Stimulated activated CD8-positive, alpha-beta memory T cell treated with anti-CD3 and anti-CD28 coated beads, Interleukin-4, amount 100 ng/mL, for 48 hours (primary cell): ENCODE measurements at places on chromosomes 3 and 15.

DNA sequence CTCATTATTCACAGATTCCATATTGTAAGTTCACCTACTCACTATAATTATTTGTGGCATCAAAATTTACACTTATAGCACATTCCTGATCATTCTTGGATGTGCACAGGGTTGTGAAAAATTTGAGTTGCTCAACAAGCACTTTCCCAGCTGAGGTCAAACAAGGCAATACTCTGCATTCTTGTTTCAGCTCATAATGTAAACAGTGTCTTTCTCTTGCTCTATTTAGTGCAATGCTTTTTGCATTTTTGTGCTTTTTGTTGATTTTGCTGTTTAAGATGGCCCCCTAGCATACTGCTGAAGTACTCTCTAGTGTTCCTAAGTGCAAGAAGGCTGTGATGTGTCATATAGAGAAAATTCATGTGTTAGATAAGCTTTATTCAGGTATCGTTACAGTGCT is 66.7 kb upstream of the TNIK start:
- DNase-seq, result no peak

DNA sequence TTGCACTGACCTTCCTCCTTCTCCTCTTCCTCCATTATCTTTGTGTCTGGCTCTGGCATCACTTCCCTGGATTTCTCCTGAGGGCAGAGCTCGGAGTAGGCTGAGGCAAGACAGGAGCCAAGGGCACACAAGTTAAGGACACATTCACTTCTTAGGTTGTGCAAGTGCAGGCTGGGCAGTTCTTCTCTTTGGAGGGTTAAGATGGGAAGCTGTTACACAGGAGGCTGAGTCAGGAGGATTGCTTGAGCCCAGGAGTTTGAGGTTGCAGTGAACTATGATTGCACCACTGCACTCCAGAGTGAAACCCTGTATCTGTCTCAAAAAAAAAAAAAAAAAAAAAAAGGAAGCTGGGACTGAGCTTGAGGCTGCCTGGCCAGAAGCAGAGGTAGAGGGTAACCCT is 176.2 kb upstream of the ANKRD28 start:
- DNase-seq, result no peak

DNA sequence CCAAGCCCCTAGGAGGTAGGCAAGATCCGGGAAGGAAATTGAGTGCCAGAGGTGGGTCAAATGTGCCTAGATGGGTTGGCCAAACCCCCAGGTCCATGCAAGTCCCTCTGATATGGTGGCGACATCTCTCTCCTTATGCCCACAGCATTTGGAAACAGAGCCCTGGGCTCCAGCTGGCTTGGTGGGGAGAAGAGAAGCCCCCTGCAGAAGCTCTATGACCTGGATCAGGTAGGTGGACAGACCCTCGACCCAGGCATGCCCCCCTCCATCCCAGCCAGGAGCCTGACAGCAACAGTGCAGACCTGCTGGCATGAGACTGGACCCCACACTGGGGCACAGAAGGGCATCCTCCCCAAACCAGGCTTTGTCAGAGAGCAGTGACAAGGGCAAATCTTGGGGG is 12.2 kb downstream of the CHST13 start:
- DNase-seq, result no peak

GRCh38 chr3:58988041-58988440 is 61.8 kb downstream of the CFAP20DC start:
- DNase-seq, result no peak

GRCh38 chr15:39429898-39430357 is 151.0 kb upstream of the THBS1 start:
- DNase-seq, result no peak
